ENCODE measurements at places on chromosomes 3 and 15. TPM values are rescaled to one million over a fixed set of nuclear protein-coding genes. Genes with fewer than 3 reads are reported as not detected.

LMAN1L gene
- total RNA-seq: 23.5 TPM

C3orf18 gene
- total RNA-seq: 51.0 TPM

ZNF502 gene
- total RNA-seq: 3.6 TPM

FBXW12 gene
- total RNA-seq: not detected

GRCh38 chr3:106691476-106691875, 685.8 kb upstream of the CCDC54 start:
- no peak for DNase-seq

GRCh38 chr3:150421256-150421655, 13.2 kb downstream of the TSC22D2 start:
- no peak for DNase-seq

DNA sequence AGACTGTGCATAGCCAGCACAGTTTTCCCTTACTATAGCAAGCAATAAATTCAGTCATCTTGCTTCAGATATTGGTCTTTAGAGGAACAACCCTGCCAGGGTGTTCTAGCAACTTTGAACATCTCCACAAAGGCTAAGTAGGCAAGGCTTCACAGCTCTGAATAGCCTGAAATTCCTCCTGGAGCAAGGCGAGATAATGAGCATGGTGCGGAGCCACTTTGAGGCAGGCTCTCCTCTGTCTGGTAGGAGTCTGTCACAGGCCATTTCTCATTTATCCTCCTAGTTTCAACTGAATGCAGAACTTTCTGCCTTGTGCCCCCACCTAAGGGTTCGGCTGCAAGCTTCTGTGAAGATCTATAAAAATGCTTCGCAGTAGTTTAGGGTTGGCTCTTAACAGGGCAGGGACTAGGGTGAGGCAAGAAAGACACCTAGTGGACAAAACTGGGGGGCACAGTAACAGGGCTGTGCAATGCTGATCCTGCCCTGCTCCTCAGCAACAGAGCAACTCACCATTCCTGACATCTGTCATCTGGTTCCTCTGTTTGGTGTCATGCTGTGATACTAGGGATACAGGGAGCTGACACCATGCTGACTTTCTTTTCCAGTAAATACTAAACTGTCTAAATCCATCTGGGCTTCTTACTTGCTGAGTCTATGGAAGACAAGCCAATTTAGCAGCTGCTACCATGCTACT, 16.6 kb upstream of the EHHADH start:
- DNase-seq: no peak

GRCh38 chr3:64417816-64418215, 192.6 kb upstream of the PRICKLE2 start:
- no peak for DNase-seq

DNA sequence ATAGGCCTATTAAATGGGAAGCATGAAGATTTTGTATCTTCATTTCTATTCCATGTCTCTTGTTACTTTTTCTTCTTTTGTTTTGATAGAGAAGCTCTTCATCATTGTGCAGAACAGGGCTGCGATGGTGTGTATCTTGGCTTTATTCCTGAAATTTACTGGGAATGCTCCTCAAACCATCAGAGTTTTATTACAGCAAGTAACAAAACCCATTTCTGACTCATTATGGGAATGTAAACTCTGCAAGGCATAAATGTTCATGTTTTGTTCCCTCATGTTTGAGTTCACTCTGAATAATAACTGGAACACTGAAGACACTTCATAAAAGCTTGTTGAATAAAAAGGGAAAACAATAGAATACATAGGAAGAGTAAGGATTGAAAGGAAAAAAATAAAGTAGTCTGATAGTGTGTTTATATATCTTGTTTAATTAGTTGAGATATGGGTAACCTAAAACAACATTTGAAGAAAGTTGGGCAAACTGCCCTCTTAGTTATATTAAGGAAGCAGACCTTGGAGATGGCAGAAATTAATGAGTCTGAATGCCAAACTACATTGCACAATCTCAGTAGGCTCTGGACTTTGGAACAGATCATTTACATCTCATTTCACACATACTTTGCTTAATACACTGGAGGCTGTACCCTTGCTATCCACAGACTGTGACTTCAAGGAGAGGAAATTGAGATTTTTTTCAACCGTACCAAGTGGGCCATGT, 521.5 kb downstream of the GRM7 start:
- no peak for DNase-seq

DNA sequence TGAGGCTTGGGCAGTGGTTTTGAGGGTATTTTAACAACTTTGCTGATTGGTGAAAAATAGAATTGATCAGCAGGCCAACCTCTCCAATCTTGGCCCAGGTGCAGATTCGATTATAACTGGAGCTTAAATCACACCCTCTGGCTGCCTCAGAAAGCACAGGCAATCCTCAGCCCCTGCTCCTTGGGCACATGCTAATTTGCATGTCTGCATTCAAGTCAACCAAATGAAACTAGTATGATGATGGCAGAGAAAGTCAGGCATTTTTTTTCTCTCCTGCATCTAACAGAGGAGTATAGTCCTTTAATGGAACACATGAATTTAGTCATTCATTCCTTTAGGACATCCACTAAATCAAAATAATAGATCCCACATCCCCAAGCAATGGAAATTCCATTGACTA, 16.8 kb upstream of the NMNAT3 start:
- no peak for DNase-seq

- peak; percentile 85 for DNase-seq
Measured at GRCh38 chr3:9947025-9947995, 4.9 kb downstream of the PRRT3 start.
